Body of pancreas (tissue), 4 donors: ENCODE measurements at places on chromosomes 12 and 14. TPM values are rescaled to one million over a fixed set of nuclear protein-coding genes. Genes with fewer than 3 reads are reported as not detected.
A peak's percentile ranks its signal among the peaks of the same experiment; 100 is the strongest.

GRCh38 chr14:61965030-61965745 lies 203.0 kb downstream of the SNAPC1 start:
- no peak for DNase-seq

Gene ACRBP
- 5.9 TPM for total RNA-seq

GRCh38 chr12:124359671-124360581 lies 65.0 kb downstream of the RFLNA start:
- DNase-seq: peak; percentile 98

GRCh38 chr12:117038919-117039318 lies 60.3 kb downstream of the TESC start:
- no peak for DNase-seq

GRCh38 chr12:122836027-122836921 lies 1.0 kb downstream of the HIP1R start:
- DNase-seq: peak; percentile 70

Gene LGR5
- total RNA-seq: 0.52 TPM

Gene LRTM2
- total RNA-seq: not detected

GRCh38 chr14:34359420-34360117 lies 102.5 kb downstream of the SPTSSA start:
- no peak for DNase-seq

DNA sequence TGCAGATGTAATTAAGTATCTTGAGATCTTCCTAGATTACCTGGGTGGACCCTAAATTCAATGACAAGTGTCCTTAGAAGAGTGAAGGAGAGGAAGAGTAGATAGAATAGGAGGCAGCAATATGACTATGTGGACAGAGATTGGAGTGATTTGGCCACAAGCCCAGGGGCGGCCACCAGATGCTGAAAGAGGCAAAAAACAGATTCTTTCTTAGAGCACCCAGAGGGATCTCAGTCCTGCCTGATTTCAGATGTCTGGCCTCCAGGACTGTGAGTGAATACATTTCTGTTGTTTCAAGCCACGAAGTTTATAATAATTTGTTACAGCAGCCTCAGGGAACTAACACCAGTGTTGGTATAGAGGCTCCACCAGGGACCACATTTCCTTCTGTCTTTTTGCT lies 67.3 kb downstream of the DACT1 start:
- no peak for DNase-seq

Gene COCH
- total RNA-seq: 4.0 TPM

Gene CELA1
- total RNA-seq: not detected

DNA sequence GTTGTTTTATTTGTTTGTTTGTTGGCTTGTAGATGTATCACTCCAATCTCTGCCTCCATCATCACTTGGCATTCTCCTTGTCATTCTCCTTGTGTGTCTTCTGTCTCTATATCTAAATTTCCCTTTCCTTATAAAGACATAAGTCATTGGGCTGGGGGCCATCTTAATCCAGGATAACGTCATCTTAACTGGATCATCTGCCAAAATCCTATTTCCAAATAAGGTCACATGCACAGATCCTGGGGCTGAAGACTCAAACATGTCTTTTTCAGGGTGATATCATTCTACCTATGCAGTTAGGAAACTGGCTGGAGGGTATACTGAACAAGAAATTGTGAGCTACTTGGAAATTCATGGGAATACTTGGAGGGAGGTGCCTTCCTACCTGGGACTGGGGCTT lies 8.7 kb upstream of the CCDC60 start:
- DNase-seq: no peak

- peak; percentile 82 for DNase-seq
Measured at GRCh38 chr14:69242311-69243224, 17.4 kb upstream of the GALNT16 start.

DNA sequence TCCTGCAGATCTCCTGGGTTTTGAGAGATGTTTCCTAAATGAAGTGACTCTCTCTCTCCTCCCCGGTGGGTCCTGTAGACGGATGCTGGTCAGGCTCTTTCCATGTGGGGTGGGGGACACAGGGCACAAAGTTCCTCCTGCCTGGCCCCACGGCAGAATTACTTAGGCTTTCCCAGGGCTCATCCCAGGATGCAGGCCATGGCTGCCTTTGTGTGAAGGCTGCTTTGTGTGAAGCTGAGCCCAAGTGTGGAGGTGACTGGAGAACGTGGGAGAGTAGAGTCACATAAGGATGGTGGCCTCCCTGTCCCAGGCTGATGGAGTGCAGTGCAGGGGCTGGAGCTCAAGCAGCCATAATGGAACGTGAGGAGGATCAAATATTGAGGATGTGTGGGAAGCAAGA lies 200.2 kb downstream of the ADGRD1 start:
- no peak for DNase-seq

DNA sequence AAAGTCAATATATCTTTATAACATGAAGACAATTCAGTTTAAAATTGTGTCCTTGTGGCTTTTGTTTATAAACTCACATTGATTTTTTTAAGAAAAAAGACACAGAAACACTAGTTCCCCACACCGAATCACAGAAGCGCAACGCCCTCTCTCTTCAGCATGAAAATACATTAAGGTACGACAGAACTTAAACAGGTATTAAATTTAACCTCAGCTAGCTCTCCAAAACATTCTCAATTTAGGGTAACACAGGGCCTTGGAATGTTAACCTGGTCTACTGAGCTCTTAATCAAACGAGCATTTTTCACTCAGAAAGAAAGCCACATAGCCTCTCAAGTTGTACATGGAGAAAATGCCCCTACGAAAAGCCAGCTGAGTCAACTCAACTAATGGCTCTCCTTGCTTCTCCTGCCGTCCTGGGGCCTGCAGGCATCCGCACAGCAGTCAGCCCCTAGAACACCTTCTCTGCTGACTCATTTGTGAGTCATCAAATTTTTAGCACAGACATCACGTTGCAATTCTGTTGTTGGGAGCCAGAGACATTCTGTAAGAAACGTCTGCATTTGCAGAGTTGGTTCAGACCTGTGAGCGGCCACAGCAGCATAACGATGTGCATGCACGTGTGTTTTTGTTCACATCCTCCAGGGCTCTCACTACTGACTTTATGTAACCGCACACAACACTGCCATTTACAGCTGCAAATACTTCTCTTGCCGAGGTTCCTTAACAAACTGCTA lies 141.6 kb downstream of the ITPR2 start:
- DNase-seq: no peak

DNA sequence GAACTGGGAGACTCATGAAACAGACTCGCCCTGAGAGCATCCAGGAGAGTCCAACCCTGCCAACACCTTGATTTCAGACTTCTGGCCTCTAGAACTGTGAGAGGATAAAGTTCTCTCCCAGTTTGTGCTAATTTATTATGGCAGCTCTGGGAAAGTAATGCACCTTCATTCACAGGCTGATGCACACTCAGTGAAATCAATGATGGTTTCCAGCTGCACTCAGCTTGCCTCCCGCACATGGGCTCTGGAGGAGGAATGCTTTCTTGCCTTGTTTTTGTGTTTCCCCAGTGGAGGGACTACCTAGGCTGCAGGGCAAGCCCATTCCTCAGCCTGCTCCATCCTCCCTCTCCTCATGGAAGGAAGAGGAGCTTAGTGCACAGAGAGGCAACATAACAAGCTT lies 45.7 kb downstream of the TMEM132C start:
- DNase-seq: no peak

Gene ESRRB
- total RNA-seq: not detected

Gene TAS2R8
- total RNA-seq: not detected

- peak; percentile 74 for DNase-seq
Measured at GRCh38 chr14:100540926-100541620, 46.1 kb downstream of the BEGAIN start.

Gene MAP3K9
- total RNA-seq: 5.4 TPM

Gene CDCA3
- total RNA-seq: 0.52 TPM

Gene KIF5A
- total RNA-seq: 0.33 TPM

GRCh38 chr12:75884465-75884985 lies 147.1 kb downstream of the PHLDA1 start:
- DNase-seq: no peak

Gene PLA2G1B
- 6,971 TPM for total RNA-seq

- DNase-seq: no peak
Measured at GRCh38 chr12:66573605-66574004, 105.3 kb downstream of the GRIP1 start.

Gene SOAT2
- total RNA-seq: not detected

Gene SYNDIG1L
- total RNA-seq: not detected

DNA sequence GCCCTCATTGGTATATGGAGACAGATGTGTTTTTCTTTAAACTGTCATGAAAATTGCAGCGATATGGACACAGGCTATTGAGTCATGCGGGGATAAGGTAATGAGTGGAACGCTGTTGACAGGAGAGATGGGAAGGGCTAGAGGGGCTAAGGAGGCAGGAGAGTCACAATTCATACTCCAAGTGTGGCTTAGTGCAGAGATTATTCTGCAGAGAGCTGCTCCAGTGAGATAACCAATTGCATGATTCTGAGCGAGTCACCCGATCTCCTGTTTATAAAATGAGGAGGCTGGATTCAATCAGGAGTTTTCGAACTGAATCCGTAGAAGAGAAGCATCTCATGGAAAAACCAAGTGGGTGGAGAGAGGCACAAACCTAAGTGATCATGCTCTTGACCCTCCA lies 106.4 kb upstream of the PLEKHG7 start:
- DNase-seq: no peak

GRCh38 chr14:101963052-101963451 lies 1.3 kb upstream of the DYNC1H1 start:
- no peak for DNase-seq

Gene TSHR
- not detected for total RNA-seq

DNA sequence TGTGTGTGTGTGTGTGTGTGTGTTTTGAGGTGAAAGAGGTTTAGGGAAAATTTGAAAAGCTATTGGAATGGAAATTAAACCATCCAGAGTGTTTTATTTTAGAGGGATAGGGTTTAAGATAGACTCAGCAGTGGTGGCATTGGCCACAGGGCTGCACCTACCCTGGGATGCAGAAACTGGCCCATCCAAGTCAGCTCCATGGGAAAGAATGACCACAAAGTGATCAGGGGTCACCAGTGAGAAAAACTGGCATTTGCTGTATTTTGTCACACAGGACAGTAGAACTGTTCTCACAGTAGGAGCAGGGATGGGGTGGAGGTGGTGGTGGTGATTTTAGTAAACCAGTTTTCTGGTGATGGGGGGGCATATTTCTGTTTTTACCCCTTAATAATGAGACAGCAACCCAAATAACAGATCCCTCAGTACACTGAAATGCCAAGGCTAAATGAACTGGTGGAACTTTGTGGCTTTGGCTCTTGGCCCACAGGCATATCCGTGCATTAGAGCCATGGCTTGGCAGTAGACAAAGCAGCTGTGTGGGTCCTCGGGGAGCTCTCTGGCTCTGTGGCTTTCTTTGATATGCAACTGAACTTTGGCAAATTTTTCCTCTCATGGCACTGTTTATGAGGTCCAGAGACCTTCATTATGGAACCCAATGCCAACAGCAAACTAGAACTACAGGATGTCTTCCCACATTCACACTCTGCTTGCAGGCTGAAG lies 348.3 kb downstream of the ZFP36L1 start:
- DNase-seq: peak; percentile 68

DNA sequence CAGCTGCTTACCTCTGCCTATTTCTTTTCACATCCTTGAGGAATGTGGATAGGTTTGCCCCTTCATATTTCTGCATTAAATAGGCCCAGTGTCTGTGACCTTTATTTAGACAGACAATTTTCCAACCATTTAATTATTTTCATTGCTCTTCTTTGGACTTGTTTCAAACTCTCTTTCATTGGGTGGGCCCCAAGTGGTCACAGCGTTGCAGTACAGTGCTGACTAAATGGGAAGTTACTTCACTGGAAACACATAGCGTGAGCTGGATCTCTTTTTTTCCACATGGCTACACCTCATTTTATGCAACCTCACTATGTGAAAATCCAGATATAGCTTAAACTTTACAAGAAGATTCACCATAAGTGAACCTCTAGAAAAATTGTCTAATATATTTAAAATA lies 438.9 kb downstream of the ADAMTS20 start:
- DNase-seq: no peak

Gene APOLD1
- 23.4 TPM for total RNA-seq

GRCh38 chr12:69243099-69244084 lies 4.0 kb downstream of the CPSF6 start:
- DNase-seq: no peak

GRCh38 chr12:50482571-50482970 lies 22.2 kb upstream of the DIP2B start:
- no peak for DNase-seq

DNA sequence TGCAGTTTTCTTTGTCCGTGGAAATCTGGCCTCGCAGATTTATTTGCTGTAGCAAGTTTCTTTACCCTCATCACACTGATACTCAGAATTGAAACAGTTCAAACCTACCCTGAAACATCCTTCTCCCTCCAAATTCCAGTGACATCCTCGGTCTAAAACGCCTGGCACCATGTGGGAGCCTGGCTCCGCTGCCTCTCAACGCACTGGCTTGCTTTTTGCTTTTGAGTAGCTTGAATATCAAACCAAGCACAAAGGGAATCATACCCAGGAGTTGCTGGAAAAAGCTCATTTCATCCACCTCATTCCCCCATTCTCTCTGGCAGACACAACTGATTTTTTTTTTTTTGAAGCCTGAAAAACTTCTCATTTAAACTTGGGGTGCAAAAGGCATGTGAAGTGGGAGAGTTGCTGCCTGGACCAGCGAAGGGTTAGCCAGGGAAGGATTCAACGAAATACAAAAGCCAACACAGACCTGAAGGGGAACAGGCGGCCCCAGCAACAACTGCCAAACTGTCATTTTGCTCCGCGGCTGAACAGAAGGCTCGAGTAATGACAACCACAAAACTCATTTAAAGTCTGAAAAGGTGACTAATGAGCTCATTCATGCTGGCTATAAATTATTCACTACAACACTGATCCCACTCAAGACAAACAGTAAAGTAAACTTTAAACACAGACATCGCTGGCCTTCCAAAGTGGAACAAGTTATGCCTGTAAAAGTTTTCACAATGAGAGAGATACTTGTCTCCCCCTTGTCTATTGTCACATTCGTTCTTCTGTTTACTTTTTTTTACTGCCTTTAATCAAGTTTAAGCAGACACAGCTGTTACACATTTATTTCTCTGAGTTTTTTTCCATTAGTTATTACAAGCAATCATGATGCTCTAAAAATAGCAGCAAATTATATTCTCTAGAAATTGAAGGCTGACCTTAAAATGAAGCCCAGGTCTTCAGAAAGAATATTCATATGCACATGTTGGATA lies 12.5 kb upstream of the FOXN3 start:
- DNase-seq: peak; percentile 38

DNA sequence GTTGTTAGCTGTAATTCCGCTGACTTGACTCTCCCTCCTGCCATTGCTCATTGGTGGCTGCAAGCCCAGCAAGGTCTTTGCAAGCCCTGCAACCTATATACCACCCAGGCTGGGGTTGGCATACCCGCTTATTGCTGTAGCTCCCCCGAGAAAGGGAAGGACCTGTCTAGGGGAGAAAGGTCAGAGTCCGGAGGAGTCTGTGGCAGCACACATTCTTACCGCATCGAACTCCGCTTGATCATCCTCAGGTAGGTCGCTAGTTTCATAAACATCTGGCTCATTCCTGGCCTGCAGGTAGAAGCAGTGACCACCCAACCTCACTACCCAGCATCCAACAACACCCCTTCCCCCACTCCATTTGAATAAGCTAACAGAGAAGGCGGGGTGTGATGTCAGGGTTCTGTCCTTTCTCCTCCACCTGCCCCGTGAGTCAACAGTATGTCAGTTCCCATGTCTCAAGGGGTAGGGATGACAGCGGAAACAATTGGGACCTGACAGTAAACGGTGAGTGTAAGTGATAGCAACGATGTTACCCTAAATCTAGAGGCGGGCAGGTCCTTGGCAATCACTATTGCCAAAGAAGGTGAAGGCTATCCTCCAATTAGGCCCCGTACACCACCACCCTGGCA lies 1.1 kb downstream of the DCTN2 start:
- no peak for DNase-seq
